ENCODE measurements at places on chromosomes 6 and 20.

- DNase-seq: peak; percentile 3
Observed at GRCh38 chr6:122790028-122790422, 967 bp downstream of the SMPDL3A start.

- DNase-seq: no peak
Observed at GRCh38 chr6:126054802-126055201, 68.5 kb downstream of the TRMT11 start.

- DNase-seq: no peak
Observed at GRCh38 chr6:65182681-65183080, 524.3 kb downstream of the EYS start.

DNA sequence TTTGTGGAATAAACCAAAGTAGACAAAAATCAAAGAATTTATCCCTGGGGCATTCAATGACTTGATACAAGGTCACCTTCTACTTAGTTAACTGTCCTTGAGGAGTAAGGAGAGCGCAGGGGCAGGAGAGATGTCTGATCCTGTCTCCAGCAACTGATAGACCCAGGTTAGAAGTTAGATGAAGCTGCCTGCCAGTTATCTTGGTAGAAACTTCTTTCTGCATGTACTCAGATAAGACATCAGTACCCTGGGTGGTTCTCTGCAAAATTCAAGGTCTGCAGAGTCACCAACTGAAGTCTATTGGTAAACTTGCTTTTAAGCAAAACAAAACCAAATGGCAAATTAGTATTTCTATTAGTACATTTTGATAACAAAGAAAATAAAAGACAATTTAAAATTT, 2.7 kb downstream of the SGK1 start:
- DNase-seq: no peak

DNA sequence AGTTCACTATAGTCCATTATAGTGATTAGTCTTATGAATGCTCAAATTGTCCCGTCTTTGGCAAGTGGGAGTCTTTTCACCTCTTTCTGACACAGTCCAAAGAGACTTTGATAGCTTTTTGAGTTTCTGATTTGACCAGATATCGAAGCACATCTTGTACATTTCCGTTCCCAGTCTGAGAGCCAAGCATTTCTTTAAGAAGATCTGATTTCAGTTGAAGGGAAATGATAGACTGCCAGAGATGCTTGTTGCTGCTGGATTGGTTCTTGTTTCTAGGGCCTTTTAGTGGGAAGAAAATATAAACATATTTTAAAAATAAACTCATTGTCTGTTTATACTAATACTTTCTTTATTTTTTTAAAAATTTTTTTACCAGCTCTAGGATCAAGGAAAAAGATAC, 54.1 kb upstream of the IER3 start:
- no peak for DNase-seq

DNA sequence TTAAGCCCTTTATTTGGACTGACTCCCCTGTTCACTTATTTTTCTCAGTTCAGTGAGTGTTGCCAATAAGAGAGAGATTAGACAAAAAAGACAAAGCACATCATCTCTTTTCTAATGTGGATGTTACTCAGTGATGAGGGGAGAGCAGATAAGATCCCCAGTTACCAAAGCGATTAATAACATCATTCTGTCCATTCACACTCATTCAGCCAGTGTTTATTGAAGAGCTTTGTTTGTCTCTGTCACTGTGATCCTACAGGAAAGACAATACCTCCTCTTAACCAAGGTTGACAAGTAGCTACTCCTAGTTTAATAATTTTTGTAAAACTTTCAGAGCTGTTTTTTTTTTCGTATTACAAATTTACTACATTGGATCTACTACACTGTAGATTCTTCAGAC, 163.0 kb downstream of the EYA4 start:
- DNase-seq: no peak

DNA sequence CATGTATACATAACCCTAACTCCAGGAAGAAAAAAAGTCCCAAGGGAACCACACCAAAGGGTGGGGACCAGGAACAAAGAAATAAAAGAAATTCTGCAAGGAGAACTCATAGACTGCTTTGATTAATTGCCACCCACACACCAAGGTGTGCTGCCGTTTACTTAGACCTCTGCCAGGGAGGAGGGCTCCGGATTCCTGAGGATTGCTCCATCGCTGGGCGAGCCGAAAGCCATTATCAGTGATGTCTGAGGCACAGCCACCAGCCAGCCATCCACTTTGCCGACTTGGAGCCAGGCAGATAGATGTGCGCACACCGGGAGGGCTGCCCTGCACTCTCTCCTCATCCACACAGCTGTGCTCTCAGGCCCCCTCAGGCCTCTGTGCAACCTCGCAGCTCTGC, 272.7 kb upstream of the FOXQ1 start:
- no peak for DNase-seq

- no peak for DNase-seq
Observed at GRCh38 chr6:9458424-9458823, 956.5 kb downstream of the TFAP2A start.

DNA sequence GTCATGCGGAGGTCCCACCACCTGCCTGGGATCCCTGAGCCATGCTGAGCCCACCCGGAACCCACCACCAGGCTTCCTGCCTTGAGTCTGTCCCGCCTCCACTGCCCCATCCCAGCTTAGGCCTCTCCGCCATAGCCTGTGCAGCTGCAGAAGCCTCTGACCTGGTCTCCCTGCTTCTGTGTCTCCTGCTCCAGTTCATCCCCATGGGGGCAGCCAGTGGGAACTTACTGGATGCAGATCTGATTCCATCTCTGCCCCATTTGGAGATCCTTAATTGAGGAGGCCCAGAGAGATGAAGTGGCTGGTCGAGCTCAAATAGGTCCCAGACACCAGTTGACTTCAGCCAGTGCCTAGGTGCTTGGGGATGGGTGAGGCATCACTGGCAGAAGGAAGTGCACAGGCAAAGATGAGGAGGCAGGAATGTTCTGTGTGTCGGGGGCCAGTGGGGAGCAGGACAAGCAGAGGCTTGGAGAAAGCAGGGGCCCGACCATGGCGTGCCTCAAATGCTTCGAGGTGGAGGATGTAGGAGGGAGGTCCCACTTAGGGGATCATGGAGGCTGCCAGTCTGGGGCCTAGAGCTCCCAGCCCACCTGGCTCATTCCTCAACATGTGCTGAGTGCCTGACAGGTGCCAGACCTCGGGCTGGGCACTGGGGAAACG, 112.8 kb downstream of the TOX2 start:
- DNase-seq: no peak

DNA sequence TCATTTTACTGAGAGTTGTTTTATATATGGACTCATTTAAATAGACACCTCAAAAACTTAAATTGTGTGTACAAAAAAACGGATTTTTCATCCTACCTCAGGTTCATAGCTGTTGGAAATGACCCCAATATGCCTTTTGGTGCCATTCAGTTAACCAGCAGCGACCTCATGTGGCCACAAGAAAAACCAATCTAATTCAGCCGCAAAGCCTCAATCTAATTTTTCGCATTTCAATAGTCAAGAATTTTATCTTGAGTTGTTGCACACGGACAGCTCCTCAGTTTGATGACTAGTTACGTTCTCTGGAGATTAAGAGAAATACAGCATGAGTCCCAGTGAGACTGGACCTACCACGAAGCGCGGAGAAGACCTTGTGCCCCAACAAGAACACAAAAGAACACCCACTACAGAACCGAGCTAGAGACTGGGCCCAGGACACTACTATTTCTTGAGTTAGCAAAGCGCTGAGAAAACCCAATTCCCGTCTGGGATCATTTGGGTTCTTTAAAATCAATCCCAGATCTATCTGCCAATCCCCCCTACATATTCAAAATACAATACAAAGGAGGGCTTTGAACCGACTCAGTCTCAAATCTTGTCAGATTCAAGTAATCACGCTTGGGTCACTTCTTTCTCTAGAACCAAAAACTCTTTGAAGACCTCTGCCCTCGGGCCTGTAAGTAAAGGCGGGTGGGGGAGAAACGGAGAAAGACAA, 1.1 kb downstream of the TCP11 start:
- no peak for DNase-seq

- DNase-seq: no peak
Observed at GRCh38 chr6:169895000-169895759, 143.8 kb downstream of the ERMARD start.

GRCh38 chr6:164838068-164838615, 471.3 kb downstream of the C6orf118 start:
- no peak for DNase-seq

- no peak for DNase-seq
Observed at GRCh38 chr20:16423311-16424212, 149.7 kb downstream of the KIF16B start.

GRCh38 chr20:53522696-53523095, 70.9 kb downstream of the ZNF217 start:
- DNase-seq: no peak

DNA sequence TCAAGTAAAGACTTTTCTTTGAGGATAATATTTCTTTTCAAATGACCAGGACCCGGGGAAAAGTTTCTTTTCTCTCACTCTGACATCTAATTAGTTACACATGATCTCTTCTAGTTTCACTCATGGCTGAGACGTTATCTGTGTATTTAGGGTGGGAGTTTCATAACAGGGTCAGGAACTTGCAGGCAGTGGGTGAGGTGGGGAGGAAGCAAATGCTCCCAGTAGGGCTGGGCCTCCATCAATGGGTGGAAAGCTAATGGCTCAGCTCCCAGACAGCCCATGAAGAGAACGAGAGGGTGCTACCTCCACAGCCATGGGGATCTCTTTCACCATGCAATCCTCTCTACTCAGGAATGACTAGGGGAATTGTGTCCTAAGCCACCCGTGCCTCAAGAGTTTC, 119.3 kb downstream of the F13A1 start:
- no peak for DNase-seq

DNA sequence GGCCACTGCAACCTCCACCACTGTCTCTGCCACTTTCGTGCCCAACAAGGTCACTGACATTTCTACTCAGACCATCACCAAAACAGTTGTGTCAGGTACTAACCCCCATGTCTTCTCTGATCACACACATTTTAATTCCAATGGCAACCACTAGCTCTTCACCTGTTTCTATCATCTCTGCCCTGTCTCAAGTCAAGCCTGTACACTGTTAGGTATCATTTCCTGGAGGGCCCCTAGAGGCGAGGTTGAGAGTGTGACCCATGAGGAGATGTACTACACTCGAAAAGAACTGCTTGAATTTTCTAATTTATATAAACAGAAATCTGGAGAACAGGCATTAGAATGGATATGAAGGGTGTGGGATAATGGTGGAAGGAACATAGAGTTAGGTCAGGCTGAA, 17.4 kb upstream of the MUC21 start:
- DNase-seq: no peak

GRCh38 chr6:110589865-110590513, 113.6 kb upstream of the SLC22A16 start:
- DNase-seq: no peak

GRCh38 chr20:33810259-33810658, 889 bp upstream of the CHMP4B start:
- no peak for DNase-seq

DNA sequence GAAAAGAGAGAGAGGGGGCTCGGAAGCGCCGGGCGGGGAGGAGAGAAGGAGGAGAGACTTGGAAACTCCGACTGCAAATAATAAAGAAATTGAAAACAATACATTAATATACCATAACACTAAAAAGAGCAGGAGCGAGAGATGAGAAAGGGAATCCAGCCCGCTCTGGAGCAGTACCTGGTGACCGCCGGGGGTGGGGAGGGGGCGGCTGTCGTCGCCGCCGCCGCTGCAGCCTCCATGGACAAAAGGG, 338 bp downstream of the E2F3 start:
- no peak for DNase-seq

DNA sequence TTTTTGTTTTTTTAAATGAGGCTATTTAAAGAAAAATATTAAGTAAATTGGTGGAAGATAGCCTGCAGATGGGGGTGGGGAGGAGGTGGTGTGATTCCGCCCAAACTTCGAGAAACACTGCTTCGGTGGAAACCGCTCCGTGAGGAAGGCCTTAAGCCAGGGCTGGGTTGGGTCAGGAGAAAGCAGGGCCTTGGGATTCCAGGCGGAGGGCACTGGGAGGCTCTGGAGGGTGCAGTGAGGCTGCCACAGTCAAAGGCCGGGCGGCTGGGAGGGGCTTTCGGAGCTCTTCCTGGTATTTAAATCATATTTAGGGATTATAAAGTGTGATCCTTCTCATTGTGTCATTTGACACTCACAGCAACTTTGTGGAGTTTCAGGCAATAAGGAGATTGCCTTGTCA, 22.2 kb upstream of the SCRT2 start:
- DNase-seq: no peak

DNA sequence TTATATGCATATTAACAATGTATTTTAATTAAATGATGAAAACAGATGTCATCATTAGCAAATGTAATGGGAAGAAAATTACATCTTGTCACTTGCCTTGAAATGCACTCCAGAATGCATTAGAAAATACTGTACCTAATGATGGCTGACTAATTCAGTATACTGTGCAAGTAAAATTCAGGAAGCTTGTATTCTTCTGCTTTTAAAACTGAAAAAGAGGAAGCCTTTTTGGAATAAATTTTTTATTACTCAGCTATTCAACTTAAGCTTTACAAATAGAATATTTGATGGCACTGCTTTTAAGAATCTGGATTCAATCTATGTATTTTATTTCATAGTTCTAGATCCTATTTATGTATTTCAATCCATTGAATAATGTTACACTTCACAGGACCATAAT, 195.5 kb downstream of the RIMS1 start:
- no peak for DNase-seq

DNA sequence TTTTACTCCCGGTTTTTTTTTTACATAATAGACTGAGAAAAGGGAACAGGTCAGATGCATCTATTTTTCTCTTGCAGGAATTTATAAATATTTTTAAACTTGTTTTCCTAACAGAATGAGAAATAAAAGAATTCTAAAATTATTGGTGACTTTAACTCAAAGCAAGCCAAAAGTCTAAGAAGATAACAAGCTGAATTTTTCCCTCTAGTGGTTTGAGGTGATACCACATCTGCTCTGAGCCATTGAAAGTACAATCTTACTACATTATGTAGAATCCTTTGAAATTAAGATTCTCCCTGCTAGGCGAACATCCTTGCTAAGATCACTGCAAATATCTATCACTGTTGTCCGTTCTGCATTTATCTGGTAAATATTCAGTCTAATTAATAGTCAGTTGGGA, 10.7 kb upstream of the STMND1 start:
- DNase-seq: no peak

- no peak for DNase-seq
Observed at GRCh38 chr20:14498772-14499171, 161.4 kb upstream of the FLRT3 start.

- no peak for DNase-seq
Observed at GRCh38 chr6:51459958-51460357, 627.5 kb downstream of the PKHD1 start.

DNA sequence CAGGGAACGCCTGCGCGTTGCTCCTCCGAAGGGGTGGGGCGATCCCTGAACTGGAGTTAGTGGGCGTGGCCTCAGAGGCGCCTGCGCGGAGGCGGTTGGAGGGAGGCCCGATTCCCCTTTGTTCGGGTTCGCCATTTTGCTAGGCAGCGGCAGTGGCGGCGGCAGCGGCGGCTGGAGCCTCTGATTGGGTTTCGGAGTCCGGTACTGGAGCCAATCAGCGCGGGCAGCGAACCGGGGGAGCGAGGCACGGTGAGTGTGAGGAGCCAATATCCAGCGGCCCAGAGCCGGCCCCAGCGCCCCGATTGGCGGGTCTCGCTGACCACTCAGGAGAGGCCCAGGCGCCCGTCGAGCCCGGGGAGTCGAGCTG, at the start of gene NFYA:
Gene NFYA, plus strand, starts transcription at position 139 of the 367 bp plus-strand sequence. CDS start 6,116 bp downstream, outside the sequence.
- DNase-seq: no peak

Data from NCI-H2107 (cell line).